Bronchial epithelial cell (primary cell): ENCODE measurements at places on chromosomes 2 and 18. TPM values are rescaled to one million over a fixed set of nuclear protein-coding genes. Genes with fewer than 3 reads are reported as not detected.

GRCh38 chr2:7189106-7189505, 271.9 kb downstream of the RNF144A start:
- DNase-seq = no peak

Gene ABCG8
- under 0.01 TPM in 1 of 2 replicates, not detected in the other for total RNA-seq

GRCh38 chr2:161068670-161069069, 91.6 kb upstream of the TANK start:
- DNase-seq = peak; percentile 33

DNA sequence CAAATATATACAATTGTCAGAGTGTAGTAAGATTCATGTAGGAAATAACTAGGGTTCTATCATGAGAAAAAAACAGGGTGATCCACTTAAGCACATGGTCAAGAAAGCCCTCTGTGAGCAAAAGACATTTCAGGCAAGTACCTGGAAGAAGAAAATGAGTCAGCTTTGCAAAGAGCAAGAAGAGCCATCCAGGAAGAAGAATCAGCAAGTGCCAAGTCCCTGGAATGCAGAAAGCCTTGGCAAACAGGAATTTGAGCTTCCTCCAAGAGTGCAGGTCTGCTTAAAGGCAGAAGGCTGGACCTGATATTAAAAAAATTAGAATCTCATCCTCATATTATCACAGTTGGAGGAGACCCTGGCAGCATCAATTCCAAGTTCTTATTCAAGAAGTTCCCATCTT, 188.5 kb upstream of the CELF4 start:
- peak; percentile 34 for DNase-seq

DNA sequence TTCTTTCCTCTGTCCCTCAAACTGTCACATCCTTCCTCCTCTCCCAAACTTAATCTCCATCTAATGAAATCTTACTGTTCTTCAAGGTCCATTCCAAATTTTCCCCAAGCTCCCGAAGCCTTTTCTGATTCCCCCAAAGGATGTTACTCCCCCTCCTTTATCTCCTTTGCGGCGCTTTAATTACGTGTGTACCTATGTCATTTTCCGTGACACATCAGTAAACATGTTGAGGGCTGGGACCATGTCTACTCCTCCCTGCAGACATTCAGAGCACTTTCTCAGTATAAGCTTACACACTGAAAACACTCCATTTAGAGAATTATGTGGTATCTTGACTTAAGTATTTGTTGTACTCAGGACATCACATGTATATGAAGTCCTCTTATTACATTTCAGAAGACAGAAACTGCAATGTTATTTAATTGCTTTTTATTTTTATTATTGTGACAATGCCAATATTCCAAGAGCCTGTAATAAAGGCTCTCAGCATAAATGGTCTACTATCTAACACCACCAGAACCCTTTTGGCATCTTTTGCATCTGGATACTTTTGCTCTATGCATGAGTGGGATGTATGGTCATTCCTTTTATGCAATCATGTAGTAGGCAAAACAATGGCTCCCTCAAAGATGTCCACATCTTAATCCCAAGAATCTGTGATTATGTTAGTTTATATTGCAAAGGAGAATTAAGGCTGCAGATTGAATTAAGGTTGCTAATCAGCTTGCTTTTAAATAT, 1.8 kb downstream of the NMI start:
- no peak for DNase-seq

DNA sequence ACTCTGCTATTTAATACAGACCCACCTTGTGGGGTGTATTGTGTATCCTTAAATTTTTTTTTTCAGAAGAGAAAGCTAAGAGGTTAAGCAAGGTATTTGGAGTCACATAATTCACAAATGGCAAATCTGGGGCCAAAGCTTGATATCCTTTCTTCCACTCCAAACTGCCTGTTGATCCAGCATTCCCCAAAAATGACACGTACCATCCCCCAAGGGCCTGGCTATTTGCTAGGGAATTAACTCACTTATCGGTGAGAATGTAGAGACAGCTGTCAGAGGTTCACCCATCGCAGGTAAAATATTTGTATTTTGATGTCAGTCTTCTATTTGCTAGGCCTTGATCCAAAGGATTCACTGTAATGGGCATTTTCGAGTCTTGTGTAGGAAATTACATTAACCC, 103.6 kb upstream of the FZD7 start:
- DNase-seq = no peak

Gene CTAGE1
- total RNA-seq = under 0.01 TPM in 1 of 2 replicates, not detected in the other

- no peak for DNase-seq
These were observed 2.7 kb upstream of the SIX2 start for GRCh38 chr2:45011621-45012602.

Gene RBKS
- total RNA-seq = 0.79 and 0.90 TPM in 2 replicates

DNA sequence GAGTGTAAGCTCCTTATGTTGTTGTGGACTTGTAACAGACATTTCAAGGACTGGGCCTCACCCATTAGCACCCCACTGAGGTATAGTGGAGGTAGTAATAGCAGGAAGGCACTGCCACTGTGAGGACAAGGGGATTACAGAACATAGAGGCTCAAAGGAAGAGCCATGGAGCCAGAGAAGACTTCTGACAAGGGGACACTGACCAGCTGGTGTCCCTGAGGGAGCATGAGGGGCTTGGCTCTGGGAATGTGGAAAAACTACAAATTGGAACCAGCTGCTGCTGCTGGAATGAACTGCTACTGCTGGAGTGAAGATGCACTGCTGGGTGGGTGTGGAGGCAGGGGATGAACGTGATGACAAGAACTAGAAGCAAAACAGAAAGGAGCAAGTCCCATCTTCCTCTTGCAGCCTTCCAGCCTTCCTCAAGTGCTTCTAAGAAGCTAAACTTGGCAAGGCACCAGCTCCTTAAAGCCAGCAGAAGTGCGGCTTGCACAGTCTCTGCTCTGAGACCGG, 167.3 kb upstream of the NOSTRIN start:
- DNase-seq = no peak

GRCh38 chr2:205772983-205773382, 90.7 kb downstream of the NRP2 start:
- no peak for DNase-seq

- peak; percentile 43 for DNase-seq
These were observed 498 bp downstream of the TGOLN2 start for GRCh38 chr2:85327160-85327821.

Gene ACTG2
- not detected in 2 replicates for total RNA-seq

DNA sequence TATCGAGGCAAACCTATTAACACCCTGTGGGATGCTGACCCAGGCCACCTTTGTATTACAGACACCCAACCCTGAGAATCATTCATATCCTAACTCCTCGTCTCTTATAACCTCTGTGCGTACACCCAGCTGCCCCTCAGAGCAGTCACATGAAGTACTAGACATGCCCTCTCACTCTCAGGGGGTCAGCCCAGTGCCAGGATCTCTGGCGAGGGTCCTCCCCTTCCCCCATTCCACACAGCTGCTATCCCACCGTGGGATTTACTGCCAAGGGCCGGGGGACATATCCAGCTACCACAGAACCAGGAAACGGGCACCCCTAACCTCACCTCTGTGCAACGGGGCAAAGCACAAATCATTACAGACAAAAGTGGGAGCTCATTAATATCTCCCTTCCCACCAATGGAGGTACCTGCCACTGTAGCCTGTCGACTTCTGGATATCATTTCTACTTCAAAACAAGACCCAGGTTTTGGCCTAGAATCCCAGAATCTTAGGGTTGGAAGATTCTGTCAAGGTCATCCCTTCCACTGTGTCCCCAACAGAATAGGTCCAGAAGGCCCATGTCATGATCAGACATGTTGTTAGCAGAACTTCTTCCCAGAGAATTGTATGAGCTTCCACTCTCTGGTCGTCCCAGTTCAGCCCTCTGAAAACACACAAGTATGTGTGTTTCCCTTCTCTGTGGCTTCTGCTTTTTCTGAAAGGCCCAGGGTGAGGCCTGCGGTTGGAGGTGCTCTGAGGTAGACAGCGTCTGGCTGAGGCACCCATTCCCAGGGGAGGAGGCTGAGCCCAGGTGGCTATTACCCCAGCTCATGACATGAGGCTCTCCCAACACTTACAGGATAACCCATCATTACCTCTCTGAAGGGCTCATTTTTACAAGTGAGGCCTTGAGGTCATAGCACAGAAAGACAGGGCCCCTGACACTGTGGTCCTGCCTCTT, 1.7 kb downstream of the TMBIM1 start:
- no peak for DNase-seq

Gene VWA3B
- total RNA-seq = 0.13 TPM in 1 of 2 replicates, not detected in the other

GRCh38 chr2:240965296-240965904, 33.0 kb upstream of the SNED1 start:
- no peak for DNase-seq

DNA sequence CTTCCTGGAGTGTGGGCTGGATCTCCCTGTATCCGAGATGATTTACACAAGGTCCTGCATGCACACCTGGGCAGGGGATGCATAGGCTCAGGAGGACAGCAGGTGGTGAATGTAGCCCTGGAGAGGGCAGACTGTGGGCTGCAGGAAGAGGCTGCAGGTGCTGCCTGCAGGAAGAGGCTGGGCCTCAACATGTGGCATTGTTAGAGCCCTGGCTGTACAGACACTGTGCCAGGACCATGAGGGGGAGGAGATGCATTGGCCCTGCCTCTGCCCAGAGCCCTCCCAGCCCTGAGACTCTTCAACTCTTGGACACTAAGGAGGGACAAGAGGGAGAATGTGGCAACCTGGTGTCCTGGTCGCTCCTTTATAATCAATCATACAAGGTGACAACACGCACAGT, 392.8 kb downstream of the TNS1 start:
- DNase-seq = no peak

Gene KIF5C
- total RNA-seq = not detected in 2 replicates

Gene RAB17
- 1.0 and 2.4 TPM in 2 replicates for total RNA-seq

Gene MEP1B
- not detected in 2 replicates for total RNA-seq

DNA sequence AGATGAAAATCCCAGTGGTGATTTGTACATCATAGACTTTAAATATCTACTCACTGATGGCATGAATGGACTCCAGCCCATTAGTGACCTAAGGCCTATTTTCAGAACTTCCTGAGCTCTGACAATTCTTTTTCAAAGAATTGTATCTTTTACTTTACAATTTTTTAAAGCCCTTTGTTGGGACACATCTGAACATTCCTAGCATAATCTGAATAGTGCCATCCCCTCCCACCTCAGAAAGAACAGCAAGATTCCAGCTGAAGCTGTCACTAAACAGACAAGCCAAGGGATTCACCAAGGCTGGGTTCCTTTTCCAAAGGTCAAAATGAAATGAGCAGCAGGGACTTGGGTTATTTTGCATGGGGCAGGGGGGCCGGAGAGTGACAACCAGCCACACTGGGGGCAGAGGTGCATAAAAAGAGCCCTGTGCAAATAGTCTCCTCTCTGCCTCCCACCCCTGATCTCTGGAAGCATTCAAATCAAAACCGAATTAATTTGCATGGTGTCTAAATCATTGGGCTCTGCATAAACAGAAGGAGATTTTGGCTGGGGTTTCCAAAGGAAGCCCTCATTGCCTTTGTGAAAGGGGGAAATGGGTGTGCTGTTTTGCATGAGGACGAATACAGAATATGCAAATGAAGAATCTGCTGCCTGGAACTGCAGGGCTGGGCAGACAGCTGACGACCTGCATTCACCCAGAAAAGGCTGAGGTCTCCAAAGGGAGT, 17.2 kb downstream of the EPHA4 start:
- DNase-seq = no peak

DNA sequence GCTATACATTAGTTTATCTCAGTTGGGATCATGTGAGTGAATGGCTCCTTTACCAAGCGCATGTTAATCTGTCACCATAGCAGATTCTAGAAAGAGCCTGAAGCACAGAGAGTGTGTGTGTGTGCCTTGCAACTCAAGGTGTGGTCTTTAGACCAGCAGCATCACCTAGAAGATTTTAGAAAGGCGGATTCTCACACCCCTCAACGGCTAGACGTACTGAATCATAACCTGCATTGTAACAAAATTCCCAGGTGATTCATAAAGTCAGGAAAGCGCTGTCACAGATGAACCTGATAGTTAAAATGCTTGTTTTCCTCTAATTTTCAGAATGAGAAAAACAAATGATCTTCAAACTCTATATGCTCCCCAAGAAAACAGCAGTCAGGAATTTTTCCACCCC, 45.5 kb upstream of the MAPRE2 start:
- DNase-seq = no peak

DNA sequence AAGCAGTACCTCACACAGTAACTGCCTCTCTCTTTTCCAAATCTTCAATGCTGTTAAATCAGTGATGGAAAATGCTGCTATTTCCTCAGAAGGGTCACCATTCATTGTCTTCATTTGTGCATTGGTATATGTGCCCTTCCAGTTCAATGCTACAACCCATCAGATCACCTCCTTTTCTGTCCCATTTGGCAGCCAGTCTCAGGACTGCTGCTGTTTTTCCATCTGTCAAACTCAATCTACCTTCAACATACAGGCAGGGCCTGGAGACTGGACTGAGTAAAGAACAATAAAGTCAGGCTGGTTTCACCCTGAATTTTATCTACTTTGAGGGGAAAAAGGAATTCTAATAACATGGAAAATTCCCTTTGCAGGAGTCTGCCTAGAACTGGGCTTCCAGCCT, 17.9 kb downstream of the ZNF385B start:
- DNase-seq = no peak

DNA sequence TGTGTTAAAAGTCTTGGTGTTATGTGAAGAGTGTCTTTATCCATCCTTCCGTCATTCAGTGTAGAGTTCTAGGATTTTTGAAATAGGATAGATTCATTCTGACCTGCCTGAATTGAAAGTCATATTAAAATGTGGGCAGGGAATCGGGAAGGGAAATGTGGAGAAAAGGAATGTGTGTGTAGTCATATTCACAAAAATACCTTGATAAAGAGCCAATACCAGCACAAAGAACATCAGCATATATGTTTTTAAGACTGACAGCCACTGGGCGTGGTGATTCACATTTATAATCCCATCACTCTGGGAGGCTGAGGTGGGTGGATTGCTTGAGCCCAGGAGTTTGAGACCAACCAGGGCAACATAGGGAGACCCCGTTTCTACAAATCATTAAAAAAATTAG, 188.1 kb downstream of the CAMKMT start:
- DNase-seq = peak; percentile 42

- peak; percentile 65 for DNase-seq
These were observed 116.8 kb downstream of the CTAGE1 start for GRCh38 chr18:22300665-22301636.

- DNase-seq = no peak
These were observed 31.3 kb upstream of the SNED1 start for GRCh38 chr2:240966906-240967680.

DNA sequence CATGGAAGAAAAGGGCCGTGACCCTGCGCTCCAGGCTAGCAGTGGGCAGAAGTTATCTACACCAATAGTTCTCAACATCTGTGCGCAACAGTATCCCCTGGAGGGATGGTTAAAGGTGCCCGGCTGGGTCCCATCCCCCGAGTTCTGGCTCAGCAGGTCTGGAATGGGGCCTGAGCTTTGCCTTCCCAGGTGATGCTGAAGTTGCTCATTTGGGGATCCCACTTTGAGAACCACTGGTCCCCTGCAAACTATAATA, 31.1 kb downstream of the DNMT3A start:
- no peak for DNase-seq

GRCh38 chr2:165825041-165825440, 31.0 kb upstream of the GALNT3 start:
- peak; percentile 23 for DNase-seq

GRCh38 chr18:67145586-67146292, 370.8 kb downstream of the DSEL start:
- no peak for DNase-seq
